Stimulated activated CD8-positive, alpha-beta memory T cell treated with anti-CD3 and anti-CD28 coated beads, Interleukin-4, amount 100 ng/mL, for 1 hour (primary cell): ENCODE measurements at places on chromosomes 5 and 9.

- DNase-seq = no peak
Measured at GRCh38 chr9:133986061-133986460, 6.1 kb downstream of the VAV2 start.

DNA sequence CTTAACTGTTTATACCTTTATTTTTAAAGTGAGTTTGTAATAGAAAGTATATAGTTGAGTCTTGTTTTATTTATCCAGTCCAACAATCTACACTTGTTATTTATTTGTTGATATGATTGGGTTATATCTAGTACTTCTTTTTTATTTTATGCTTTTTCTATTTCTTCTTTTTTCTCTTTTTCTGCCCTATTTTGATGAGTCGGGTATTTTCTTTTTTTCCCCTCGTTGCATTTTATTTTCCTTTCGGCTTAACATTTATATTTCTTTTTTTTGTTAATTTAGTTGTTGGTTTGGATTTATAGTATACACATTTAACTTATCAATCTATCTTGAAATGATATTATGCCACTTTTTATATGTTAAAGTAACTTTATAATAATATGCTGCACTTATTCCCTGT lies 111.7 kb upstream of the IZUMO3 start:
- DNase-seq = no peak

GRCh38 chr9:98081477-98082219 lies 25.1 kb downstream of the NANS start:
- no peak for DNase-seq

GRCh38 chr9:76876098-76876497 lies 29.8 kb downstream of the PRUNE2 start:
- no peak for DNase-seq

GRCh38 chr5:61053937-61054336 lies 108.3 kb downstream of the SMIM15 start:
- no peak for DNase-seq

- DNase-seq = no peak
Measured at GRCh38 chr5:51468196-51468595, 84.9 kb downstream of the ISL1 start.

DNA sequence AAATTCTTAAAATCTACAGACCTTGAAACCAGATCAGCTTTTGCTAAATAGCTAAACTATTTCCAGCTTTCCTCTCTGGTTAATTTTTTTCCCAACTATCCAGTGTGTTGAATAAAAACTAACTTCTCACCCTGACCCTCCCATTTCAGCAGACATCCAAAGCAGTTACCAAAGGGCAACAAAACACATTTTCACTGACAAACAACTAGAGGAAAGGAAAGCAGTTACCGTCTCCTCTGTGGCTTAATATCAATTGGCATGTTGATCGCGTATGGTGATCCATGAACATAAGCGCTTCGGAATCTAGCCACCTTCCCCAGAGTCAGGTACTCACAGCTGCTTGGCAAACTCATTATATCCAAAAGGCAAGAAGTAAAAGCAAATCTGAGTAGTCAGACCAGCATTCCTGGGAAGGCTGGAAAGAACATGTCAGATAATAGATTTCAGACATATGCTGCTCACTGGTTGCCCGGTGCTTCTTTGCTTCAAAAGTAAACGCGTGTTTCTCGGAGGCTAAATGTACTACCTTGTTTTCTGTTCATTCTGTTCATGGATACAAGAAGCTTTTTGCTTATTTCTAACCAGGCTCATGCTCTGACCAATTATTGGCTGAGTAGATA lies 463.4 kb downstream of the PDE4D start:
- no peak for DNase-seq

- no peak for DNase-seq
Measured at GRCh38 chr5:135155616-135156214, 121.7 kb upstream of the PITX1 start.

- no peak for DNase-seq
Measured at GRCh38 chr9:76733096-76733495, 31.1 kb upstream of the PCA3 start.

DNA sequence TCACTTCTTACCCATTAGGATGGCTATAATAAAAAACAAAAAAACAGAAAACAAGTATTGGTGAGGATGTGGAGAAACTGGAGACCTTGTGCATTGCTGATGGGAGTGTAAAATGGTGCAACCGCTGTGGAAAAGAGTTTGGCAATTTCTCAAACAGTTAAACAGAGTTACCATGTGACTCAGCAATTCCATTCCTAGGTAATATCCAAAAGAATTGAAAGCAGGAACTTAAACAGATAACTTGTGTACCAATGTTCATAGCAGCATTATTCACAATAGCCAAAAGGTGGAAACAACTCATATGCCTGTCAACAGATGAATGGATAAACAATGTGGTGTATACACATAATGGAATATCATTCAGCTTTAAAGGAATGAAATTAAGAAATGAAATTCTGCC lies 28.9 kb downstream of the DCP2 start:
- no peak for DNase-seq

DNA sequence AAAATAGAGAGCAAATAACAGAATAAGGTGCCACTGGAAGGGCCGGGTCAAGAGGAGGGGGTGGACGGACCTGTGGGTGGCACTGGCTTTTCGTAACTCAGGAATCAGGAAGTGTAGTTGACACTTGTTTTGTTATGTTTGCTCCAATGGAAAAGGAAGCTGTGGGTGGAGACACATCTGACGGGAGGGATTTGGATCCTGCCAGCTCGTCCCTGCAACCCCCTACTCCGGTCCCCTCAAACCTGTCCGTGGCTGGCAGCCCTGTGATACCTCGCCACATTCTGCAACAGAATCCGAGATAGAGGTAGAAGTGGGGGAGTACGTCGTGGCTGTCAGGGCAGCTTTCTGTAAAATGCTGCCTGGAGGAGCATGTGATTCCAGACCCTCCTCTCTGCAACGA lies 104.2 kb upstream of the IER5L start:
- DNase-seq = no peak

DNA sequence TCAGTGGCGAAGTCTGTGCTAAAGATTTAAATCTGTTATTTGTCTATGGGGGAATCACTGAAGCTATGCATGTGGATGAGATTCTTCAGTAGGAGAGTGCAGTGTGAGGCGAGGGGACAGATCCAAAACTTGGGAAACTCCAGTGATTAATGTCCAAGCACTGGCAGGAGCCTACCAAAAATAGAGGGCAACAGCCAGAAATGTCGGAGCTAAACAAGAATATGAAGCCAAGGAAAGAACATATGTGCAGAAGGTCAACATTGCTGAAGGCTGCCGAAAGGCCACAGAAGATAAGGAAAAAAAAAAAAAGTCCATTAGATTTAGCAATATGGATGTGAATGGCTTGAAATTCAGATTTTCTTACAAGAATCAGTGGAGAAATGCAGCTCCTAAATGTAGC lies 61.8 kb downstream of the C6 start:
- no peak for DNase-seq

DNA sequence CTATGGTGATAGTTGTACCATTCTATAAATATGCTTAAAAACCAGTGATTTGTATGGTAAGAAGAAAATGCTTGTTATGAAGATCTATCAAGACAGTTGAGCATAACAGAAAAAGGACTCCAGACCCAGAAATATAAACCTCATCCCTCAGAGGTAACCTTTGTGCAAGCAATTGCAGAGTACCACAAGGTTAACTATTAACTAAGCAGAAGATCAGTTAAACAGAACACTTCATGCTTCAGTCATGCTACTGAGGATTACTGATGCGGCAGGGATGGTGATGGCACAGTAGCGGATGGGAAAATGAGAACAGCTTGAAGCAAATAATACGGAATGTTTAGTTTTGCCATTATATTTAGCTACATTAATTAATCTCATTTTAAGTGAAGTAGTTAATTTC lies 45.5 kb downstream of the IARS1 start:
- no peak for DNase-seq

DNA sequence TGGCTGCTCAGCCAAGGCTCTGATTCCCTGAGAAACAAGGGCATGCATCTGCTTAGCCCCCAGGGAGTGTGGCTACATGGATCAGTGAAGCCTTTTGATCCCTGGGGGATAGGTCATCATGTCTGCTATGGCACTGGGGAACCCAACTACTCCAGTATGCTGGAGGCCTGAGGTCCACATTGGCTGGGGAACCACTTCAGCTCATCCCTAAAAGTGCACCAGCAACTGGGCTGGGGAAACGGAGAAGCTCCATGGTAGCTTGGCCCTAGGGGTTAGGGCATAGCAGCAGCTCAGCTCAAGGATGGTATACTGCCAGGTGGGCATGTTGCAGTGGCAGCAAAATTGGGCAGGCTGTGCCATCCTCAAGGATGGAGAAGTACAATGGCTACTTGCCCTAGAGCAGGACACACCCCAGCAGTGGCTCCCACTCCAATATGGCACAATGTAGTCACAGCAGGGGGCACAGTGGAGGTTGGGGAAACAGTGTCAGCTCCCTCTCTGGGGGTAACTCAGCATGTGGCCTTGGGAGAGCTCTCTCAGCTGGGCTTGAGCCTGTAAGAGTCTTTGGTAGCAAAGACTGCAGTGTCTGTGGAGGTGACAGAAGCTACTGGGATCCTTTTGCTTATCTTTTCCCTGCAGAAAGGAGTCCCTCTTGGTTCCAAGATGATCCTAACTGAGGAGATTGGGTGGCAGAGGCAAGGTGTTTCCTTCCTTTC lies 111.5 kb upstream of the FSTL4 start:
- DNase-seq = no peak

- DNase-seq = no peak
Measured at GRCh38 chr5:31783086-31783645, 144.2 kb downstream of the PDZD2 start.

DNA sequence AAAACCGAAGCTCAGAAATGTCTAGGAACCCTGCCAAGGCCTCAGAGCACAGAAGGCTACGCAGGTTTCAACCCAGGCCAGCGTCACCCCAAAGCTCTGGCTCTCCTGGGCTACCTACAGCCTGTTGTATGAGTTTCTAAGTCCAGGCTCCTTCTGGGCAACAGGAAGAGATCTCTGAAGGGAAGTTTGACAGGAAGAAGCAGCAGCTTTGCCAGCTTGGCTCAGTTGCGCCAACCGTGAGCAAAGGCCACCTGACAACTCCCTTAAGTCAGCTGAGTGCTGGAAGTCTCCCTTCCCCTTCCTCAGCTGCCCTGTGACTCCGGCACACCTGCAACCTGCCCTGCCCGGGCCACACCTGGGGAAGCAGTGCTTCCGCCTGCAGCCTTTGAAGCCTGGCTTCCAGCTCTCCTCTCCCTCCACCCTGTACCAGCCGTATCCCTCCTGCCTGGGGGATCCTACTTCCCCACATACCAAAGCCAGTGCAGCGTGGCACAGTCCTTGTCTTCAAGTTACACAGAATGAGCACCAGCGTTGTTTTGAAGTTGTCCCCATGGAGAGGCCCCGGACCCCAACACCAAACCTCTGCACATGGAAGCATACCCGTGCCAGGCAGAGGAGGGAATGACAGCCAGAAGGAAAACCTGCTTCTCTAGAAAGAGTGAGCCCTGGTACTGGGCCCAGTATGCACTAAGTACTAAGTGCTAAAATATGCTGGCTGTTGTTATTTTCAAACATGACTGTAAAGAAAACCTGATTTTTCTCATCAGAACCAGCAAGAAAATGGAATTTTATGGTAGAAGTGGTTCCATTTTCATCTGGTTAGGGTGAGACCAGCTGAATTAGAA lies 36.5 kb downstream of the SHB start:
- no peak for DNase-seq

- no peak for DNase-seq
Measured at GRCh38 chr5:66013397-66013796, 87.0 kb downstream of the ERBIN start.

- DNase-seq = no peak
Measured at GRCh38 chr5:68011801-68012200, 203.8 kb upstream of the PIK3R1 start.

GRCh38 chr5:61991430-61991829 lies 314.6 kb upstream of the KIF2A start:
- DNase-seq = no peak

DNA sequence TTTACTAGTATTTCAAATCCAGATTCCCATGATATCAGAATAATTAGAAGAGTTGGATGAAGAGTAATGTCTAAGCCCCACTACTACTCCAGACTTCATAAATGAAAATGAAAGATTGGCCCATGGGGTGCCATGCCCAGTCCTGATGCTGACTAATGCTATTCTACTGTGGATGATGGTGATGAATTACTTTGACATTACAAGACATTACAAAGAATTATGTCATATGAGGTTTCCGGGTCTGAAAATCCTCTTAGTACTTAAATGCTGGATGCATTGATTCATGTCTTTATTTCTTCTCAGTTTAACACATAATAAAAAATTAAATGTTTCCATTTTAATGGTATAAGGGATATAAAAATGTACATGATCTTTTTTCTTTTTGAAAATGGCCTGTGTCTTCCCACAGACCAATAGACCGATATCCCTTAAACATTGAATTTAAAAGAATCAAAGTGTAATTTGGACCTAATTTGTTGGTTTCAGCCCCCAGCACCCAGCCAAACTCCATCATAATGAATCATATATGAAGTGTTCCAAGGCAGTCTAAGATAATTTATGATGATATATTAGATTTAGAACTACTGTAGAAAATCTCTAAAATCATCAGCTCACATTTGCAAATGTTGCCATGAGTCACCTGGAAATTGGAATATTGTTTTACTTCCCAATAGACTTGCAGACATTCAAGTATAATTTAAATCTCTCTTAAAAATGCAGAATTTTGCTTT lies 223.6 kb upstream of the SGCD start:
- no peak for DNase-seq

DNA sequence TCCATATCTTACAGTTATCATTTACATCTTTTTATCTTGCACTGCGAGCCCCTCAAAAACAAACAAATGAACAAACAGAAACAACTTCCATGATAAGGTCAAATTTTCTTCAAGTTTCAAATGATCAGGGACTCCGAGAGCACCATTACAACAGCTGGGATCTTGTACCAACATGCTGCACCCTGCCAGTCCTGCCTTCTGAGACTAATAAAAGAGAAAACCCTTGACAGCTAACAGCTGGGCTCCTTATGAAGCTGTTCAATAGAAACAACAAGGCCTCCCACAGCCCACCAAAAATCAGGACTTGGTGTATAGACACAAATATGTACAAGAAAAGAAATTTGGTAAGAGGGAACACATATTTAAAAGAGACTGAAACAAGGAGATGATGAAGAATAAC lies 985.3 kb upstream of the DMAC1 start:
- no peak for DNase-seq

GRCh38 chr5:130724658-130725057 lies 440.4 kb downstream of the HINT1 start:
- no peak for DNase-seq

GRCh38 chr9:5513966-5514616 lies 3.8 kb downstream of the PDCD1LG2 start:
- DNase-seq = no peak

GRCh38 chr5:90424245-90424644 lies 14.7 kb upstream of the CETN3 start:
- no peak for DNase-seq

- DNase-seq = no peak
Measured at GRCh38 chr5:74243634-74244033, 396.9 kb downstream of the ENC1 start.

GRCh38 chr5:92553326-92553725 lies 1027.7 kb downstream of the NR2F1-AS1 start:
- no peak for DNase-seq

- no peak for DNase-seq
Measured at GRCh38 chr5:149526845-149527590, 24.2 kb downstream of the CSNK1A1 start.

- peak; percentile 29 for DNase-seq
Measured at GRCh38 chr5:137743031-137743640, 7.2 kb upstream of the KLHL3 start.
